ENCODE measurements at places on chromosomes 6 and 20. TPM values are rescaled to one million over a fixed set of nuclear protein-coding genes. Genes with fewer than 3 reads are reported as not detected.

SIGLEC1 gene
- 11.0 TPM for polyA plus RNA-seq

FOXA2 gene
- polyA plus RNA-seq = 15.5 TPM

WFDC10B gene
- not detected for polyA plus RNA-seq

IMPG1 gene
- polyA plus RNA-seq = 0.13 TPM

CDK19 gene
- 2.6 TPM for polyA plus RNA-seq

PPP1R16B gene
- polyA plus RNA-seq = 9.0 TPM

LY6G6D gene
- polyA plus RNA-seq = not detected

SLC17A1 gene
- not detected for polyA plus RNA-seq

BCAS4 gene
- polyA plus RNA-seq = 1.3 TPM

FAM209B gene
- 0.14 TPM for polyA plus RNA-seq

MCHR2 gene
- polyA plus RNA-seq = not detected

SLC12A5 gene
- polyA plus RNA-seq = 0.56 TPM
